Tongue (tissue), 3 donors: ENCODE measurements at places on chromosomes 5 and 9. TPM values are rescaled to one million over a fixed set of nuclear protein-coding genes. Genes with fewer than 3 reads are reported as not detected.

The HRCT1 gene
- total RNA-seq, result not detected

The NUTM2G gene
- total RNA-seq, result not detected

The FAM151B gene
- 9.8 TPM for total RNA-seq

The S1PR3 gene
- total RNA-seq, result 37.6 TPM

The NIM1K gene
- total RNA-seq, result 1.0 TPM

The FOXD4L4 gene
- not detected for total RNA-seq

The BAAT gene
- total RNA-seq, result 0.41 TPM

The C5orf52 gene
- not detected for total RNA-seq

The PCDHGA4 gene
- 3.9 TPM for total RNA-seq

The C1QTNF2 gene
- 27.8 TPM for total RNA-seq

The STK32A gene
- total RNA-seq, result 0.62 TPM

The HCN1 gene
- total RNA-seq, result 0.21 TPM

The EHMT1 gene
- 70.3 TPM for total RNA-seq

The NMUR2 gene
- total RNA-seq, result not detected

The ADAMTS2 gene
- total RNA-seq, result 61.1 TPM

The OR1Q1 gene
- total RNA-seq, result not detected

The WHRN gene
- 4.2 TPM for total RNA-seq

The MTRR gene
- total RNA-seq, result 39.1 TPM

The SLC6A7 gene
- total RNA-seq, result not detected

The ENTREP1 gene
- total RNA-seq, result 16.3 TPM

The PTGS1 gene
- total RNA-seq, result 5.0 TPM

The SPATA9 gene
- not detected for total RNA-seq

The CCDC192 gene
- 0.31 TPM for total RNA-seq

The LCN15 gene
- not detected for total RNA-seq

The IL33 gene
- 21.3 TPM for total RNA-seq

The SLC6A18 gene
- not detected for total RNA-seq

The KCTD16 gene
- 0.10 TPM for total RNA-seq

The CRB2 gene
- total RNA-seq, result 0.72 TPM

The GABRA1 gene
- not detected for total RNA-seq

The CCNI2 gene
- total RNA-seq, result not detected

The MARCOL gene
- total RNA-seq, result not detected

The LVRN gene
- 2.1 TPM for total RNA-seq

The AGXT2 gene
- total RNA-seq, result not detected

The CD72 gene
- total RNA-seq, result 1.7 TPM

The CENPH gene
- total RNA-seq, result 9.3 TPM

The F2RL2 gene
- total RNA-seq, result 9.8 TPM

The PCDHGB2 gene
- total RNA-seq, result 4.2 TPM

The BRD9 gene
- total RNA-seq, result 35.3 TPM

The TMED7 gene
- 107 TPM for total RNA-seq

The CCL21 gene
- 49.3 TPM for total RNA-seq

The TMC1 gene
- 0.62 TPM for total RNA-seq

The ACOT12 gene
- total RNA-seq, result not detected
